Spleen (tissue), 13 donors: ENCODE measurements at places on chromosomes 5 and 9.

- DNase-seq, result no peak
Observed at GRCh38 chr5:17918373-17919104, 284.3 kb downstream of the TAF11L14 start.

- DNase-seq, result no peak
Observed at GRCh38 chr5:35024911-35025510, 22.7 kb downstream of the AGXT2 start.

DNA sequence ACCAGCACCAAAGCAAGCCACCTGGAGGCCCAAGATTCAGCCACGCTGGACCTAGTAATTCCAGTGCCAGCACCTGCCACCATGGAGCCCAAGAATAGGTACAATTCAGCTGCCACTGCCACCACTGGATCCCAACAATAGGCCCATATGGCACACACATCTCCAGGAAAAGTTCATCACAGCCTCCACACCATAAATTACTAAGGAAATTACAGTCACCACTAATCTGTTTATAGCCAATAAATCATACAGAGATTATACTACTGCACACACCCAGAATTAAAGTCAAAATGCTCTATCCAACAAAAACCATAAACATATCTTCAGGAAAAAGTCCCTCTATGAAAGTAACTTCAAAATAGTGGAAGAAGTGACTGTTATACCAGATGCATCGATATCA, 242.8 kb downstream of the SPATA31D1 start:
- DNase-seq, result no peak

GRCh38 chr5:55919625-55920024, 68.5 kb downstream of the IL31RA start:
- no peak for DNase-seq

GRCh38 chr5:61295365-61295764, 36.7 kb upstream of the ZSWIM6 start:
- DNase-seq, result no peak

DNA sequence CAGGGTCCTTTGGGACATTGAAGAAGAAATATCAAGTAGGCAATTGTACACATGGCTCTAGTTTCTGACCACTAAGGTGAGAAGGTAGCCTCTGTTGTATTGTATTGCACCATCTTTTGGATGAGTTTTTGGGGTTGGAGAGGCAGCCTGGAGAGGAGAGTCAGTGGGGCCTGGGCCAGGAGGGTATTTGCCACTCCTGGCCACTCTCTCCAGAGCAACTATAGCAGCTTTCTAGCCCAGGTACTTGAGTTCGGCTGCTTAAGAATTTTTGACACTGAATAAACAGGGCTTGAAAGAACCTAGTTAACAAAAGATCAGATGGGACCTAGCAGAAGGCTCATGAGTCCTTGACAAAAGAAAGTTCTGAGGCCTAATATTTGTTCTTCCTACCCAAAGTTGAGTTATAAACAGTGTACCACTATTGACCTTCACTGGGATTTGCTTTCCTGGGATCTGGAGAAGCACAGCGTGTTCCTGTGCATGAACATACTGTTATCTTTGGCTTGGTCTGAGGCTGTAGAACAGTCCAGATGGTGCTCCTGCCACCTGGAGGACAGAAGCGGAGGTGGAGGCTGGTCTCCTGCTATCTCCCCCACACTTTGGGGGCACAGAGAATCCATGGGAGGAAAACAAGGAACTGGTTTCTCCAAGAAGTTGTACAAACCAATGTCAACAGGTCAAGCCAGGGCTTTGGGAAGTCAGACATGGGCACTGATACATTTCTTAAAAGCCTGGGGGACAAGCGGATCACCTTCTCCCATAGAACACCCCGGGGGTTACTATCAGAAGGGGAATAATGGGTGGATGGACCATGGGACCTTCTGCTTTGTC, 110.4 kb upstream of the LIFR start:
- DNase-seq, result no peak

GRCh38 chr9:70065572-70065971, 21.9 kb downstream of the MAMDC2 start:
- DNase-seq, result no peak

- DNase-seq, result peak; percentile 87
Observed at GRCh38 chr5:172788771-172789686, 18.0 kb upstream of the DUSP1 start.

- DNase-seq, result no peak
Observed at GRCh38 chr9:110538647-110539041, 40.9 kb downstream of the SVEP1 start.

DNA sequence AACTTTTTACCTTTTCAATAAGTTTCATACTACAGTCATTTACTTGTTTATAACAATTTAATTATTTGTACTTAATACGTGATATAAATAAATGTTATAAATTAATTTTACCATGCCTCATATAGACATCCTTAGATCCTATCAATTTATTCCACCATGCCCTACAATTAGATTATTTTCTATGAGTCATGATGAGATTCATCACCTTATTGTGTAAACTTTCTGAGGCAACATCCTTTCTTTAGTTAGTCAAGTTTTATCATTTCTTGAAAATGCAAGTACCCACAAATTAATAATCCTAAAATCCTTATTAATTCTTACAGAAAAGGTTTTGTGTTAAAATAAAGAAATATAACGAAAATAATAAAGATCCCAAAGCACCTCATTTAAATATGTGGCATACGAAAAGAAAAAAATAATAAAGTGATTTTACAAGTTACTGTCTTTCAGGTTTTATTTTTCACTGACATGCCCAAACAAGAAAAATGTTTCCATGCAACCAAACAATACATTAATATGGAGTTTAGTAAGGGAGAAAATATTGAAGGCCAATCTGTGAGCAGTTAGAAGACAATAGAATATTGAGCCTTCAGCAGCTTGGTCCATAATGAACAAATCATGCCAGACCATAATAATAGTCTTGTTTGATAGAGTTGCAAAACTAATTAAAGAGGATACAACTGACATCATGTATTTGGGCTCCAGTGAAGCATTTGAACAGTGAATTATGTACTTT, 188.7 kb upstream of the MRPS30 start:
- DNase-seq, result no peak

DNA sequence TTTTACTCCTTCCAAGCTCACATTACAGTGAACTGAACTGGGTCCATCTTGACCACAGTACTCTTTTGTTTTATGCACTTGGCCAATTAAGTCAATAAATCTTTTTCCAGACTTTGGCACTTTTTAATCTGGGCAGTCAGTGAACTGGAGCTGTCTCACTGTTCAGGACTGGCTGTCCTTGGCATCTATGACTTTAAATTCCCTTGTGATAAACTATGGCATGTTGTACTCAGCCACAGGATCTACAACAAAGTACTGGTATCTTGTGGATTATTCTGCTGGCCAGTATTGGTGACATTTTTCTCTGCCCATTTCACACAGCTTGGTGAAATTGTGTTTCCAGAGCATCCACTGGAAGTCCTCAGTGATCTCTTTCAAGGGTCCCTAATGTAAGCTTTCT, 1144.8 kb upstream of the SEMA6A start:
- DNase-seq, result no peak

- no peak for DNase-seq
Observed at GRCh38 chr5:138981131-138981530, 106.0 kb upstream of the LRRTM2 start.

DNA sequence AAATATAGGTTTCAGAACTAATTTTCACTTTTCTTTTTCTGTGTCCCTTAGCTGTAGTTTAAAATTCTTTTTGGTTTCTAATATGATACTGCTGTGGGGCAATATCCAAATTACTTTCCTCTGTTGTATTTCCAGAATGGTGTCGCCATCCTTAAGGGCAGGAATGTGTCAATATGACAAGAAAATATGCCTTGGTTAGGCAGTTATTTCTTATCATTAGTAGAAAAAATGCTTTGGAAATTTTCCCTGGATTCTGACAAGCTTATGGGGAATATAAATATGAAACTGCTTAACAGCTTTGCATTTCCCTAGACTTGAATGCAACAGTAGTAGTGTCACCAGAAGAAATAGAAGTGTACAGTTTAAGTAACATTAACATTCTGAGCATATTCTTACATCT, 29.4 kb downstream of the ANKRD34B start:
- DNase-seq, result no peak

DNA sequence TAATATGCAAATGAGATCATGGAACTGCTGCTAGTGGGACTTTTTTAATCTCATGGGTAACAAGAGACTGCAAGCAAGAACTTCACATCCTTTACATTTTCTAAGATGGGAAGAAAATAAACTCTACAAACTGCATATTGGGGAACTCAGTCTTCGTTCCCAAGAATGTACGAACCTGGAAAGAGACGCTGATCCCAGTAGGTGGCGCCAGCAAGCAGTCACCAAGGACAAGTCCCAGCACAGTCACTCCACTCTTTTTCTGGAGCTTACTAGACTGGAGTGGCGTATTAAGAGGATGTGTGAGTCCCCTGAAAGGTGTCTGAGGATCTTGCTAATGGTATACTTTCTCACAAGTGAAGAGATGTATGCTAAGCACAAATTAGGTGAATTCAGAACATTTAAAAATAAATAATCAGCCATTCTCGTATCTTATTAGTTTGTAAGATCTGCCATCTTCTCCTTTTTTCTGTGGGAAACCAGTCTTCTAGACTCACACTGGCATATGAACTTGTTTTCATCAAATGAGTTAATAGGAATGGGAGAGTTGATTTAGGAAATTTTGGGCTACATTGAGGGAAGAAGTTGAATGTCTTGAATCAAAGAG, 16.0 kb upstream of the PUM3 start:
- no peak for DNase-seq

DNA sequence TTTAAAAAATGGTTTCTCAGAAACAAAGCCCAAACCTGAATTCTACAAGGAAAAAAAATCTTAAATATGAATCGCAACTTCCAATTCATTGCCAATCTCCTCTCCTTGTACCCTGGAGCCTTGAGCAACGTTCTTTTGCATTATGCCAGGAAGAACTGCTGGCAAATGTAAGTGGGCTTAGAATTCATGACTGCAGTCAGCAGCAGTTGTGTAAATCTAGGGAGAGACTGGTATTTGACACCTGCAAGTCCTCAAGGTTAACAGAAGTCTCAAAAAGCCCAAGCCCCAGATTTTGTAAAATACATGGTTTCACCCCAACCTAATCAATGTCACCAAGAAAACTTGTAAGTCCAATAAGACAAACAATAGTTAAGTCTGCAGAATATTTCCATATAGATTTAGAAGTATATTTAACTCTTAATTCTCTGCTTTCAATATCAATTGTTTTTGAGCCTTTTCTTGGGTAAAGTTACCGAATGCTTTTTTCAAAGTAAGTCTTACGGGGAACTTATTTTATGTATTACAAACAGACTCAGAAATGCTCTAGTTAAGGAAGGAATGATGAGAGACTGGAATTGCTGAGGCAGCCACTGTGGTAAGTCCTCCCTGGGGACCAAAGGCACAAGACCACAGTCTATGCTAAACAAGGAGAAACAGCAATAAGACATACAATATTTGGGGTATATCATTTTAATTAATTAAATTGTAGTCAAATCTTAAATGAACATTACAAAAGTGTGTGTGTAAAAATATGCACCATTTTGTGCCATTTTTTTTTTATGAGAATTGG, 31.3 kb downstream of the ELL2 start:
- DNase-seq, result no peak

DNA sequence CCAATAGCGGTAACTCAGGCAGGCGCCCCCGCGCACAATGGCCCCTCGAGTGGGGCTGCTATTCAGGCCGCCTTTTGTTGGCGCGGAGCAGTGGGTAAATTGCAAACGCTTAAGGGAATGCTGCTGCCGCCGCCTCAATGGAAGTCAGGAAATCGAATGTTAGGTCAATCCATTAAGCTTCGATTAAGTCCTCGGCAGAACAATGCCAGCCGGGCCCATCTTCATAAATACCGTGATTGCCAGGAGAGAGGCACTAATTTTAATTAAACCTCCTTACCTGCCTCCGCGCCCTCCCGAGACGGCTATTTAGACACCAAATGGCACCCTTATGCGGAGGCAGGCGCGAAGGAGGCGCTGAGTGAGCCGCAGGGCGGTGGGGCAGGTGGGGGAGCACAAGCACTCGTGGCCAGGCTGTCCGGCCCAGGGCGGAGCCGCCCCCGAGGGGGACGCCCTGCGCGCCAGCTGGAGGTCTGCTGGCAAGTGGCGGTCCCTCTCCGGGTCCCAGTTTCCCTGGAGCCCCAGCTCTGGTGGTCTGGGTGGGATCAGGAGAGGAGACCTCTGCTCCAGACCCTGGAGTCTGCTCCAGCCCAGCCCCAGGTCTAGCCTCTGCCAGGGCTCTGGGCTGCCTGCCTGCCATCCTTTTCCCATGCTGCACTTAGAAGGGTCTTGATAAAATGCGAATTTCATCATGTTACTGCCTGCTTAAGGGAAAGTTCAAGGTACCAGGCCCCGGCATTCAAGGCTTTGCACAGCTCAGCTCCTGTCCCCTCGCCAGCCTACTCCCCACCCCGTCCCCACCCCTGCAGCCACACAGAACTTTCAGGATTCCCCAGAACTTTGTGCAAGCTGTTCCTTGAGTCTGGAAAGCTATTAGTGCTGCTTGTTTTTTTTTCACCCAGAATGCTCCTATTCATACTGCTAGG, 19.7 kb downstream of the NR5A1 start:
- no peak for DNase-seq

DNA sequence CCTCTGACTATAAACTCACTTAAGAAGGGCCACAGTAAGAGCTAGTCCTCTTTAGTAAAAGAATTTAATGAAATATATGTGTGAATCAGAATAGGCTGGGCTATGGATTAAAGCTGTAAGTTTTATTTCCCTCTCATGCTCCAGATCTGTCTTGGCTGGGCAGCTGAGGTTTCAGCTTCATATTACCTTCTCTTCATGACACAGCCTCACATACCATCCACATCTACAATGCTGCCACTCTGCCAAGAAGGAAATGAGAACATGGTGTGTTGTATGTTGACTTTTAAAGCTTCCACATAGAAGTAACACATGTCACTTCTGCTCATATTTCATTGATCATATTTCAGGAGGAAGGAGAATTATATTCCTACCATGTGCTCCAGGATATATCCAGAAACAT, 776.0 kb upstream of the ACO1 start:
- no peak for DNase-seq

DNA sequence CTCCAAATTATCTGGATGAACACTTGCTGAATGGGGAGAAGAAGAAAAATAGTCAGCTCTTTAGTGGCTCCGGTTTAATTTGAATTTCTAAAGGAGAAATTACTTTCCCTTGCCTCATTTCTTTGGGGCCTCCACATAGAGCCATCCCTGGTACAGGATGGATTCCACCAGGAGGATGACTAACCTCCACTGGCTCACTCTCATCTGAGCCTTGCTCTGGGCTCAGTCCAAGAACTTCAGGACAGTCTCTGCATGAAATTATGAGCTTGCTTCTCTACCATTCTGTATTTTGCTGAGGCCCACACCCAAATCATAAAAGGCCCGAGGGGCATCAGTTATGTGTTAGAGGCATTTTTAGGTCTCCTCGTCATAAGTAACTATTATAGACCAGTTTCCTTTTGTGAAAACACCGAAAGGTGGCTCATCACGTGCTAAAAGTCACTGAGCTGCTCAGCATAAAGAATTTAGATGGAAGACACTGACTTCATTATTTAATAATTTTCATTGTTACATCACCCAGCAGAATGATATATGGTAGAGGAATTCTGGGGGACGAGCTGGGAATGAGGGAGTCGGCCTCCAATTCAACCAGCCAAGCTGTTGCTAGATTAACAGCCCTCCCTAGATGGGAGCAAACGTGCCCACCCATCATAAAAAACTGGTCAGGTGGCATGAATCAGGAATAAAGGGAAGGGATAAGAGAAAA, 222.1 kb downstream of the TARS1 start:
- DNase-seq, result no peak

GRCh38 chr5:133827830-133828229, 140.6 kb downstream of the C5orf15 start:
- DNase-seq, result no peak
